ENCODE measurements at places on chromosomes 7 and 10. TPM values are rescaled to one million over a fixed set of nuclear protein-coding genes. Genes with fewer than 3 reads are reported as not detected.

- DNase-seq, result no peak
These were observed 554.3 kb downstream of the TYW1 start for GRCh38 chr7:67550801-67551436.

- no peak for DNase-seq
These were observed 6.7 kb downstream of the KIAA1217 start for GRCh38 chr10:24215603-24216002.

- no peak for DNase-seq
These were observed 13.6 kb upstream of the CALU start for GRCh38 chr7:128725531-128725930.

DNA sequence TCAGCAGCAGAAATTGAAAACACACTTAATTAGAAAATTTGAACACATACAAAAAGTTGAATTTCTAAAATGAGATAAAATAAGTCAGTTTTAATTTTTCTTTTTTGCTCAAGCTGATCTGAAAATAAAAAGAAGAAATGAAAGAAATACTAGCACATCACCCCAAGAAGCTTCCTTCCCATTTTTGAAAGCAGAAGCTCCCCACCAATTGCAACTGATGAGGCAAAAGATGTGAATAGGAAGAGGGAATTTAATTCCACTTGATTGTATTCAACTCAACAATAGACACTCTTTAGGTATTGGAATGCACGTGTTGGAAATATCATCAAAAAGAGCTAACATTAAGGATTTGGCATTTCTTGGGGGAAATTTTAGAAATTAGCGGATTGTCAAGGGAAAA is 175.8 kb downstream of the TRIL start:
- no peak for DNase-seq

GRCh38 chr7:157977306-157977705 is 610.3 kb downstream of the PTPRN2 start:
- DNase-seq, result no peak

- DNase-seq, result no peak
These were observed 587 bp upstream of the UNCX start for GRCh38 chr7:1232103-1232466.

DNA sequence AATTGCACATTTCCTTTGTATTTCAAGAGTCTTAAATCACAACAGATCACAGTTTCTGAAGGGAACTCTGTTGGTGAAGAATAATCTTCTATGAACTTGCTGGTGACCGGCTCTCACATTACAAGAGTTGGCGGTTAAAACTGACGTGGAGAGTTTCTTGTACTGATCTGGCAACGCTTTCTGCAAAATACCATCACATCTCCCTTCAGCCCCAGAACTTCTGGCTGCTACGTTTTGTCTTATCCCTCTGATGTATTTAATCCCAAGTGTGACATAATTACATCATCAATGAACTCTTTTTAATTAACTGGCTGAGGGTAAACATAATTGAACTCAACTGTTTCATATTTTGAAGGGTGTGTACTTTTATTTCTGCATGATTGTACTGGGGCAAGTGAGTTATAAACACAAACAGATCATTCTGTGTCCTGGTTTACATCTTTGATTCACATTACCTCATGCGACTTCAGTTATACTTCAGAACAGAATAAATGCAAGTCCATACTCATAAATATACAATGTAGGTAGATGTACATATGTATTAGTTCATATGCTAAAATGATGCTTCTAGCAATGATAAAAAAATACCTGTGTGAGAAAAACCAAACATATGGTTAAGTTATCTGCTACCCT is 105.1 kb upstream of the NPVF start:
- DNase-seq, result no peak

- no peak for DNase-seq
These were observed 1.8 kb upstream of the ZNF467 start for GRCh38 chr7:149775176-149775556.

DNA sequence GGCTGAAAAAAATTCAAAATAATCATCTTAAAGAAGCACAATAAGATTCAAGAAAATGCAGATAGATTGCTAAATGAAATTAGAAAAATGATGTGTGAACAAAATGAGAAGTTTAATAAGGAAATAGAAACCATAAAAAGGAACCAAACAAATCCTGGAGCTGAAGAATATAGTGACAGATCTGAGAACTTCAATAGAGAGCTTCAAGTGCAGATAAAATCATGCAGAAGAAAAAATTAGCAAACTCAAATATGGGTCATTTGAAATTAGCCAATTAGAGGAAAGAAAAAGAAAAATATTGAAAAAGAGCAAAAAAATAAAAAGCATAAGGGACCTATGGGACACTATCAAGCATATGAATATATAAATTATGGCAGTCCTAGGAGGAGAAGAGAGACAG is 720.1 kb downstream of the PARD3 start:
- DNase-seq, result no peak

DNA sequence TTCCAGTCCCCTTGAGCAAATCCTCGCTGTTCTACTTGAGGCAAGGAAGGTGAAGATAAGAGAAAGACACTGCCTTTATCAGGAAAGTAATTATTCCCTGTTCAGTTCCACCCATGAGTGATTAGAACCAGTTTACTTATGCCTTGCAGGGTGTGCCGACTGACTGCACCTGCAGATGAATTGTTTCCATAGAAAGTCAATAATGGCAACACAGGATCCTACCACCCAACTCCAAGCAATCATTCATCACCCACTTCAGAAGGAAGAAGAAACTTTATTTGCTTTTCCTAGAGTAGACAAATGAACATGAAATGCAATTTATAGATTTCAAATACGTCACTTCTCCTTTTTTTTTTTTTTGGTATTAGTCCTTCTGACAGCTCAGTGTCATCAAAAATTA is 383.9 kb downstream of the SORCS1 start:
- no peak for DNase-seq

DNA sequence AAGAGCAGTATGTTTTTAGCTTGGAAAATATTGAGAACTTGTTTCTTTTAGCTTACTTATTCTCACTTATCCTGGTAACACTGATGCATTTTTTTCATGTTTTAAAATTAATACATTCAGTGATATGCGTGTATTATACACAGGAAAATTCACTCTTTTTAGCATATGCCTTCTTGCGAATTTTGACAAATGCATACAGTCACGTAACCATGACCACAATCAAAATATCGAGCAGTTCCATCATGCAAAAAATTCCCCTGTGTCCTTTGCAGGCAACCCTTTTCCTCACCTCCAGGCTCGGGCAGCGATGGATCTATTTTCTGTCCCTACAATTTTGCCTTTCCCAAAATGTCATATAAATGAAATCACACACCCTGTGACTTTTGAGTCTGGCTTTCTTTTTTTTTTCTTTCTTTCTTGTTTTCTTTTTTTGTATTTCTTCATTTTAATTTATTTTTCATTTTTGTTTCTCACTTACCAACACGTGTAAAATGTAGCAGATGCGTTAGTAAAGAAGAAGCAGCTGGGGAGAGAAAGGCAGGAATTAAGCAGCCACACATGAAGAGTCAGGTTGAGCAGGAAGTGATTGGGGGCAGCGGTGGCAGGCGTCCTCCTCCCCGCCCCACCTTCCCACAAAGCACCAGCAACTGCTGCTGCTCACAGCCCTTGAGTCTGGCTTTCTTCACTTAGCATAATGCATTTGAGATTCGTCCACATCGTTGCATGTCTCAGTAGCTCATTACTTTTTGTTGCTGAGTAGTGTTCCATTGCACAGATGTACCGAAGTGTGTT is 29.9 kb downstream of the ADRB1 start:
- DNase-seq, result no peak

- DNase-seq, result no peak
These were observed 82.5 kb downstream of the RNLS start for GRCh38 chr10:88500656-88501055.

- peak; percentile 32 for DNase-seq
These were observed 22.7 kb downstream of the ELFN1 start for GRCh38 chr7:1692515-1693418.

DNA sequence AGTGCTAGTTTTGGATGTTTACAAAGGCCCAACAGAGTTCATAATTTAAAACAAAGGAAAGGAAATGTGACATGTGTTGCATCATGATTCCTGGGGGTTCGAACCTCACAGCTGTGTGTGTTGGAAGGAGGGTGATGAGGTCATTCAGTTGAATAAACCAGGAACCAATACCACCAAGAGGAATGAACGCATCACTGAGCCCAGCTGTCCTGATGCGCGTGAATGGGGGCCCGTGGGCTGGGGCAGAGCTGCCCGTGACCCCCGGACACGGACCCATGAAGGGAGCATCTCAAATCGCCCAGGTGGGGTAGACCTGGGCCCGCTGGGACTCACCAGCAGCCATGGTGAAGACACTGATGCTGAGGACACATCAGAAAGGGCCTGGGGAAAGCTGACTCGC is 33.0 kb downstream of the BRI3 start:
- no peak for DNase-seq

DNA sequence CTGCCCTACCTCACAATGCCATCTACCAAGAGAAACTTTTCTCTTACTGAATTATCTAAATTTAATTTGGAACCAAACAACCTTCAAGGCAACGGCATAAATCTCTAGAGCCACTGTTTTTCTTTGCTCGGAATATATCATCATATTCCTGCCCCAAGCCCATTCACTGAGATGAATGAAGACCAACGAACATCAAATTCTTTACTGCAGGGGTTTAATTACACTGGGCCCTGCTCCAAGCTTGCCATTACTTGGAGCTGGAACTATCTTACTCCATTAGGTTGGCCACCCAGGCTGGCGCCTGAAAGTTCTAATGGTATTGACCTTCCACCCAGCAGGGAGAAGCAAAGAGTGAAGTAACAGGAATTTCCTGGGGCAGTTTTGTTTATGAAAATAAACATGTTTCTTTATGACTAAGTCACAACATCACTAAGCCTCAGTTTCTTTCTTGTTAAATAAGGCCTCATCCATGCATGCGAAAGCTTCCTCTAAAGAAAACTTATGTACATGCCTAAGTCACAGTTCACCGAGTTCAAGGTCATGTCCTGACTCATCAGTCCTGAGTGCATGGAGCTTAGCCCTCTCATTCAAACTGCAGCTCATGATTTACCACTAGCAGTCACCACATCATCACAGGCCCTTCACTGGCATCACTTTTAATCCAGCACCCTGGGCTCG is 42.1 kb upstream of the ANAPC16 start:
- peak; percentile 95 for DNase-seq

DNA sequence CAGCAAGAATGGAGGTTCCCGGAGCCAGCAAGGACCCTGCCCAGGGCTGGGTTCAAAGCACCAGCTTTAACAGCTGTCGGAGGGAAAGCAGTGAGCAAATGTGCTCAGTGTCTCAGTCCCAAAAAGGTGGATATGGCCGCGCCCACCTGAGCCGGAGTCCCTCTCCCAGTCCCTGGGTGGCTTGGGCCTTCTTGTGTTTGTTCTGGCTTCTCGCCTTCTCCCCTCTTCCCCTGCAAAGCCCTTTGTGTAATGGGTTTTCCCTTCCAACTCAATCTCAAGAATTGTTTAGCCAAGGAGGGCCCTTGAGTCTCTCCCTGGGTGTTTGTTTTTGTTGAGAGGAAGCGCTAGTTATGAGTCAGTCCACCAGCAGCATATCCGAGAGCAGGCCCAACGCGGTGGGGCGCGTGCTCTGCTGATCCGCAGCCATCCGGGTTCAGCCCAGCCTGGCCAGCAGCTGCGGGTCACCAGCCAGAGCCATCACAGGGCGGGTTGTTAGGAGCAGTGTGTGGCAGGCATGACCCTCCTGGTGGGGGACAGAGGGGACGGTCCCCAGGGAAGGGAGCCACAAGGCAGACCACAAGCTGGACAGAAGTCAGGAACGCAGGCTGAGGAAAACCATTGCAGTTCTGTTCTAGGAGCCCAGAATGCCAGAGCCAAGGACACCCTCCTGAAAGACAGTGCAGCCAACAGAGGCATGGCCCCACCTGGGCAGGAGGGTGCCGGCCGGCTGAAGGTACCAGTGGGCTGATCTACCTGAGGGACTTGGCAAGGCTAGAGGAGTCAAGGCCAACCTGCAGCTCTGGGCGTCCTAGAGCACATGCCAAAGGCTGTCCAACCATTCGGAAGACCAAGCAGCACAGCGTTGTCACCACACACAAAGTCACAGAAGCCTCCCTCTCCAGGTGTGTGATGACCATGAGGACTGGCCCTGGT is 21.3 kb downstream of the CALML3 start:
- peak; percentile 96 for DNase-seq

DNA sequence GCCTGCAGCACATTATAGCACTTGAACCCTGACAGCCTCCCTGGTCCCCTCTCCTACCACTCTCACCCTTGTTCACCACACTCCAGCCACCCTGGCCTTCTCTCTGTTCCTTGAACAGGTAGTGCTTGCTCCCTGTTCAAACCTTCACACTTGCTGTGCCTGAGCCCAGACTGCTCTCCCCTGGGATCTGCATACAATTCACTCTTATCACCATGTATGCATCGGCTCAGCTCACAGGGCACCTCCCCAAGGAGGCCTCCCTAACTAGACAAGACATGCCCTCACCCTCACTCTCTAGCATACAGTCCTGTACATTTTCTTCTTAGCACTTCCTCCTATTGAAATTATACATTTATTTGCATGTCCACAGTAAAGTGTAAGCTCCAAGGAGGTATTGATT is 59.3 kb downstream of the FAM13C start:
- DNase-seq, result no peak

DNA sequence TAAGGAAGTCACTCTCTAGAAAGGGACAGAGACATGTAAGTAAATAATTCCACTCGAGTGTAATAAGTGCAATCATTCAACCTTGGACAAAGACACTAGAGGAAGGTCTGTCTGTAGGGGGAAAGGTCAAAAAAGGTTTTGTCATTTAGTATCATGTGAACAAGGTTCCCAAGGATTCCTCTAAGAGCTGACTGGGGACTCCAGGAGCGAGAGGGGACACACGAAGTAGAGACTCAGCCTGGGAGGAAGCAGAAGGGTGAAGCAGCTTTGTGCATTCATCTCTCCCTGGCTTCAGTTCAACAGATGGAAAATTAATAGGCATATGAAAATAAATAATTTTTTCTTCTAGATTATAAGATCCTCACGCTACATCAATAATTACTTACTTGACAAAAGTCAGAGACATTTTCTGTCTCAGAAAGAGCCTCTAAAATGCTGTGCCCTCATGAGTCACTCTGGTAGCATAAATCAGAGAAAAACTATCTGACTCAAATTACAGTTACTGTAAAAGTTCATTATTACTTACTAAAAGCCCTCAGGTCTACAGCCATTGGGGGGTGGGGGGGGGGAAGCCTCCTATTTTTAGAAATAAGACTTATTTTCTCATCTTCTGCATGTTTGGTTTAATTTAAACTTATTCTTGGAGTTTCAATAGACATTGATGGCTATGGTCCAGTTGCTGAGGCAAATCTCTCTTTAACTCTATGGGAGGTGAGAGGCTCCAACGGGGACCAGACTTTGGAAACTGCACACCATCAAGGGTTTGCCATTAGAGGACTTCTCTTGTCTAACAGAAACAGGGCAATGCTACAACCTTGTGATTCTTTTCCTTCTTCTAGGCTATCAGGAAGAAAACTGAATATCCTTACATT is 275.1 kb upstream of the KLF14 start:
- DNase-seq, result peak; percentile 60

GRCh38 chr10:109988212-109988596 is 19.6 kb upstream of the ADD3 start:
- DNase-seq, result peak; percentile 44

Gene BLNK
- total RNA-seq, result not detected

Gene CDHR1
- 0.03 TPM for total RNA-seq

Gene RBM20
- 17.0 TPM for total RNA-seq

Gene VKORC1L1
- total RNA-seq, result 11.0 TPM

Gene LRRC4
- total RNA-seq, result 0.34 TPM

Gene RPA3
- total RNA-seq, result 48.5 TPM

Gene HOXA9
- total RNA-seq, result 7.0 TPM

Gene SLC39A12
- total RNA-seq, result not detected

Gene GSTO2
- 0.13 TPM for total RNA-seq

Gene LRRC61
- not detected for total RNA-seq

Gene OPALIN
- not detected for total RNA-seq

All from SJSA1 (cell line).